ENCODE measurements at places on chromosomes 2 and 18.

DNA sequence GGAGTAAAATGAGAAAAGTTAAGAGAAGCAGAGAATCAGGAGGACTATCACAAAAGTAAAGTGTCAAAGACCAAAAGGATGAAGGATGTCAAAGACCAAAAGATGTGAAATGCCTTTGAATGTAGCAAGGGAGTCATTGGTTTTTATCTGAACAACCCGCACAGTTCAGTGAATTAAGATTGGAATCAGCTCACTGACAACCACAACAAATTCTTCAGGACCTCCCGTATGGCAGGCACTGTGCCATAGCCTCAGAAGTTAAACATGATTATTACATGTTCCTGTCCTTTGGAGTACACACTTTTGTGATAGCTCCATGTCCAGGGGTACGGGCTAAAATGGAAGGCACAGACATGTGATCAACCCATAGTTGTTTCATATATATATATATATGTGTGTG, 5.0 kb upstream of the TXNL1 start:
- no peak for DNase-seq

- DNase-seq = no peak
Measured at GRCh38 chr2:43593254-43593653, 2.6 kb downstream of the THADA start.

DNA sequence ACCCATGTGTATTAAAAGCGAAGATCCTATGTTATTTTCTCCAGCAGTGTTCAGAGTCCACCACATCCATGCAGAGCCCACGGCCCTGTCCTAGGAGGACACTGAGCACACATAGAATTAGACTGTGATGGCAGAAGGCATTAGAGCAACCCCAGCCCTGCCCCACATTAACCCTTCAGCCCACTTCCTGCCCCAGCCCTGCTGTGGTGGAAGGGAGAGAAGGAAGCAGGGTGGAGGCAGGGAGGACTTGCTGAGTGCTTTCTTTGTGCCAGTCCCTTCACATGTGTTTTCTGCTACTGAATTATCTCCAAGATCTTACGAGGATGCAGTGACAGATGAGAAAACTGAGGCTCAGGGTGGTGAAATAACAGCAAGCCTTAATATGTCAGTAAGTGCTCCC, 339.0 kb downstream of the SMAD2 start:
- DNase-seq = no peak

GRCh38 chr18:54684784-54685183, 93.7 kb downstream of the DYNAP start:
- DNase-seq = peak; percentile 90

Data from stromal cell of bone marrow (primary cell).